ENCODE measurements at places on chromosomes 6 and 20. TPM values are rescaled to one million over a fixed set of nuclear protein-coding genes. Genes with fewer than 3 reads are reported as not detected.

- H3K36me3 ChIP-seq, result no peaks in the 10 kb centered on the region
- H3K27me3 ChIP-seq, result peaks cover 4% of the 10 kb centered on the region
- H3K27ac ChIP-seq, result no peak overlapping the region
- no peak overlapping the region for H3K4me3 ChIP-seq
- H3K4me1 ChIP-seq, result no peaks in the 10 kb centered on the region
These were observed 623.4 kb downstream of the CDH26 start for GRCh38 chr20:60581606-60582115.

GRCh38 chr6:30037182-30037788 lies 23.8 kb upstream of the POLR1H start:
- no peak for DNase-seq
- H3K4me3 ChIP-seq, result no peak overlapping the region
- no peaks in the 10 kb centered on the region for H3K36me3 ChIP-seq
- H3K27me3 ChIP-seq, result no peaks in the 10 kb centered on the region
- peaks cover 5% of the 10 kb centered on the region for H3K4me1 ChIP-seq

DNA sequence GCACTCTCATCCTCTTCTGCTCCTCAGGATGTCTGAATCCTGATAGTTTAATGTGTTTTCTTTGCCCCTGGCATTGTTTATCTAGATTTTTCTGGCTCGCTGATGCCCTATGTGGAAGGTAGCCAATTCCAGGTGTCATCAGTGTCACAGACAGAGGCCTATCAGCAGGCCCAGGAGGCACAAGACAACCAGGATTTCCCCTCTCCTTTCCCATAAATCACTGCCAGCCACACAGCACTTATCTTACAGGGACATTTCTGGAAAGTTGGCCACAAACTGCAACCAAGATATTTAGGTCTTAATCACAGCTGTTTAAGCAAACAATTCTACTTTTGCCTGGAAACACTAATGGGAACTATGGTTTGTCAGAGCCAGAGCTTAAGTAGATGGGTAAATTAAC lies 28.1 kb downstream of the ADGRF5 start:
- no peak for DNase-seq
- H3K4me1 ChIP-seq, result no peaks in the 10 kb centered on the region
- H3K4me3 ChIP-seq, result no peak overlapping the region
- no peak overlapping the region for H3K27ac ChIP-seq
- no peaks in the 10 kb centered on the region for H3K27me3 ChIP-seq
- no peaks in the 10 kb centered on the region for H3K36me3 ChIP-seq

DNA sequence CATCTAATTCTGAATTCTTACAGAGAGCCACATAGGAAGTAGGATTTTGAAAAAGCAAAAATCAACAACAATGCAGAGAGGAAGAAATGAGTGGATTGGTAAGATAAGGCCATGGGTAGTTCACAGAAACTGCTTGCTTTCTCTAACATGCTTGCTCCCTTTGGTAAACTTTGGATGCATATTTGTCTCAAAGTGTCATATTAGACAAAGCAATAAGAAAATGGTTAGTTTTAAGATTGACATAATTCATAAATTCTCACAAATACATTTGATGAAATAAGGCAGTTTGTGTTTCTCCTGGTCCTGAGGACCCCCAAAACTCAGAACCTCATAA lies 31.7 kb downstream of the UTRN start:
- H3K4me3 ChIP-seq, result no peak overlapping the region
- no peak overlapping the region for H3K27ac ChIP-seq
- DNase-seq, result no peak
- H3K4me1 ChIP-seq, result peaks cover 14% of the 10 kb centered on the region

DNA sequence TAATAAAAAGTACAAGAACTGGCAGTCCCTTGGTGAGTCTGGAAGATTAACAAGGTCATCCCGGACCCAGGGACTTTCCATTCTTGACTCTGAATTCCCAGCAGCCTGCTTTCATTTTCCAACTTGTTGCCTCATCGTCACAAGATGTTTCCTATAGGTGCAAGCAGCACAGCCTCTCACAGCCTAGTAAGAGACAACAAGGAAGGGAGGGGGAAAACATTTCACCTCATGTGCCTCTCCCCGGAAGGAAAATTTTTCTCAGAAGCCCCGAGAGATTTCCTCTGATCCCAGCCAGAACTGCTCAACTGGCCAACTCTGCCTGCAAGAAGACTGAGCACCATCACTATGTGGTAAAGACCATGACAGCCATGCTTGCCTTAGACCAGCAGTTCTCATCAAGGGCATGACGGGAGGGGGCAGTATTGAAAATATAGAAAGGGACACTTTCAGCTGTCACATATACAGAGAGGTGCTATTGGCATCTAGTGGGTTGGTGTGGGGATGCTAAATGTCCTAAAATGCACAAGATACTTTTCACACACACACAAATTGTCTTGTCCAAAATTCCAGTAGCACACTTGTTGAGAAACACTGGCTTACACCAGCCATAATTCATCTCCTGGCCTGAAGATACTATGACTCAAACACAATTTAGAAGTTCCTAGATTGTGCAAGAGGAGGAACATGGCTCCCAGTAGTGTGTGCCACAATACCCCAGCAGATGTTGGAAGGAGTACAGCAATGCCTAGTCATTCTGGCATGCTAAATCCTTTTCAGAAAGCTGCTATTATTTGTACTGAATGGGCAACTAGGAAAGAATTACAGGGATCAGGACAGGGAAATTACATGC lies 10.8 kb upstream of the WTAP start:
- H3K4me1 ChIP-seq, result peaks cover 3% of the 10 kb centered on the region
- peak overlapping the region; percentile 69 for H3K27ac ChIP-seq
- DNase-seq, result no peak
- no peaks in the 10 kb centered on the region for H3K36me3 ChIP-seq

The TBXT gene
- total RNA-seq, result not detected

GRCh38 chr6:167791091-167791779 lies 35.5 kb upstream of the AFDN start:
- H3K4me3 ChIP-seq, result peak overlapping the region; percentile 78
- peak; percentile 53 for DNase-seq
- peaks cover 4% of the 10 kb centered on the region for H3K36me3 ChIP-seq
- peaks cover 67% of the 10 kb centered on the region for H3K4me1 ChIP-seq

DNA sequence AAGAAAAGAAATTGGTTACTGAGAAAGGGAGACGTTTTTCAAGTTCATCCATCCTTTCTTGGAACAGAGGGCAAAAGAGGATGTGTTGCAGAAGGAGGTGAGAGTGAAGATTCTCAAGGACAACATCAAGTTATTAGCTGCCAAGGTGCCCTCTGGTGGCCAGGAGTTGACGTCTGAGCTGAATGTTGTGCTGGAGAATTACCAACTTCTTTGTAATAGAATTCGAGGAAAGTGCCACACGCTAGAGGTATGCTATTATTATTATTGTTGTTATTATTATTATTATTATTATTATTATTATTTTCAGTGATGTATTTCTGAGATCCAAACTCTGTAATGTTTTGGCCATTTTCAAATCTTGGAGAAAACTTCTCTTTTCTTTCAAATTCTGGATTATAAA lies 197.0 kb downstream of the UTRN start:
- H3K4me3 ChIP-seq, result no peak overlapping the region
- H3K27me3 ChIP-seq, result no peaks in the 10 kb centered on the region
- peaks cover 2% of the 10 kb centered on the region for H3K4me1 ChIP-seq
- H3K27ac ChIP-seq, result no peak overlapping the region
- H3K36me3 ChIP-seq, result peaks cover 1% of the 10 kb centered on the region
- DNase-seq, result peak; percentile 52

The ITPA gene
- total RNA-seq, result 14.4 TPM

The C20orf96 gene
- total RNA-seq, result 1.2 TPM

The TP53RK gene
- total RNA-seq, result 12.8 TPM

DNA sequence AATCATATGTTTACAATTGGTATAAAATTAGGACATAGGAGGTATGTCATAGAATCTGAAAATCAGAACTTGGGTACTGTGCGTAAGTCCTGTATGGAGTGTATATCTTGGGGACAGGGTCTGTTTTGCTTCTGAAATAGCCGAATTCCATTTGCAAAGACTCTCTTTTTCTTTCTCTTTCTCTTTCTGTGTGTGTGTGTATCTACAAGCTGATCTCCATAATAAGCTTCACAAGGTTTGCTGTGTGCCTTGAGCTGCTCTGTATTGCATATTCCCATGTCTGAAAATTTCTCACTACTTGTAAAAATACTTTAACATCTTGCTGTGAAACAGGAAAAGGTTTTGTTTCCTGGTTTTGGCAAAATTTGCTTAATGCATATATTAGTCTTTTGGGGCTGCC lies 29.5 kb downstream of the STX11 start:
- H3K27ac ChIP-seq, result no peak overlapping the region
- no peaks in the 10 kb centered on the region for H3K27me3 ChIP-seq
- H3K36me3 ChIP-seq, result no peaks in the 10 kb centered on the region
- no peak for DNase-seq
- no peaks in the 10 kb centered on the region for H3K4me1 ChIP-seq

The ANGPT4 gene
- total RNA-seq, result 0.08 TPM

The TMC2 gene
- total RNA-seq, result not detected

Measured in liver (tissue), 10 donors.